ENCODE measurements at places on chromosomes 11 and 22.

DNA sequence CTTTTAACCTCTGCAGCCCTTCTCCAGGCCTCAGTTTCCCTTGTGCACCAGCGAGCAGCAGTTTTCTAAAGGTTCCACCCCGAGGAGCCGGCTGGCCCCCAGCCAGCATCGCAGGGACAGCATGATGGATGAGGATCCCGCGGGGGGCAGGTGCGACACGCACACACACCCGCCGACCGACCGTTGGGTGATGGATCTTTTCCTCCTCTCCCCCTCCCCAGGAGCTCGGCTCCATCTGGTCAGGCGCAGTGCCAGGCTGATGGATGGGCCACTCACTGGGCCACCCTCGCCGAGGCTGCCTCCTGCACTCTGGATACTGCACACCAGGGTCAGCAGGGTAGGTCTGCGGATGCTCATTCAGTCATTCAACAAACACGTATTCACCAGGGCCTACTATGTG lies 12.8 kb upstream of the CABP7 start:
- DNase-seq = no peak

DNA sequence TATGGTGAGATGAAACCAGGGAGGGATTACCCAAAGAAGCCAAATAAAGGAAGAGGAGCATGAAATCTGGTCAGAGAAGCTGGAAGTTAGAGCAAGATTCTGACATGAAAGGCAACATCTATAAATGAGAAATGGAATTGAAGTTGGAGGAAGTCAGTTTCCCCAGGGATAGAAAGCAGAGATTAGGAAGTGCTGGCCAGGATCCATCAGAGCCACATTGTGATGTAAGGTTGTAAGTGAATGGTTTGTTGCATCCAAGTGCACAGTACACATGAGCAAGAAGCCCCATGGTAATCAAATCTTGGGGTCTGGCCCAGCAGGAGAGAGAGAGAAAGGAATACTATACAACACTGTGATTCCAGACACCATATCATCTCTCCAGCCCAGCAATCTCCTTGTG lies 6.6 kb upstream of the NLRP10 start:
- no peak for DNase-seq

- no peak for DNase-seq
These were observed 36.7 kb downstream of the SMC1B start for GRCh38 chr22:45376703-45377102.

GRCh38 chr11:104699981-104700380 lies 198.3 kb downstream of the CASP12 start:
- no peak for DNase-seq

DNA sequence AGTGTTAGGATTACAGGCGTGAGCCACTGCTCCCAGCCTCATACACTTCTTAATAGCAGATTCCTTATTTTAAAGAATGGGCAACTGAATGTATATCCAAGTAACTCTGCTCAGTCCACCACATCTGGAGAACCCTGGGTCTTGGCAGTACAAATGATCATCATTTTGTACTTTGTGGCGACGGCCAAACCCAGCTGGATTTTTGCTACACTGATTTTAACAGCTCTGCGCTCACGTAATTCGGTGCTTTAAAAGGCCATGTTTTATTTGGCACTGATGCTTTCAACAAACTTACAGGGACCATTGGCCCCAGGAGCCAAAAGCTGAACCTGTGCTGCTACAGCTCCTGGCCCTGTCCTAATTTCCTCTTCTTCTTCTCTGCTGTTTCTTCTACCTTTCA lies 60.8 kb upstream of the PDE3B start:
- no peak for DNase-seq

GRCh38 chr11:58880625-58881024 lies 36.1 kb upstream of the GLYATL2 start:
- DNase-seq = no peak

GRCh38 chr11:116615211-116615865 lies 157.4 kb downstream of the BUD13 start:
- no peak for DNase-seq

- DNase-seq = no peak
These were observed 247.8 kb downstream of the TBC1D22A start for GRCh38 chr22:47010211-47010610.

- DNase-seq = no peak
These were observed 83.1 kb upstream of the GDPD4 start for GRCh38 chr11:77384571-77384970.

DNA sequence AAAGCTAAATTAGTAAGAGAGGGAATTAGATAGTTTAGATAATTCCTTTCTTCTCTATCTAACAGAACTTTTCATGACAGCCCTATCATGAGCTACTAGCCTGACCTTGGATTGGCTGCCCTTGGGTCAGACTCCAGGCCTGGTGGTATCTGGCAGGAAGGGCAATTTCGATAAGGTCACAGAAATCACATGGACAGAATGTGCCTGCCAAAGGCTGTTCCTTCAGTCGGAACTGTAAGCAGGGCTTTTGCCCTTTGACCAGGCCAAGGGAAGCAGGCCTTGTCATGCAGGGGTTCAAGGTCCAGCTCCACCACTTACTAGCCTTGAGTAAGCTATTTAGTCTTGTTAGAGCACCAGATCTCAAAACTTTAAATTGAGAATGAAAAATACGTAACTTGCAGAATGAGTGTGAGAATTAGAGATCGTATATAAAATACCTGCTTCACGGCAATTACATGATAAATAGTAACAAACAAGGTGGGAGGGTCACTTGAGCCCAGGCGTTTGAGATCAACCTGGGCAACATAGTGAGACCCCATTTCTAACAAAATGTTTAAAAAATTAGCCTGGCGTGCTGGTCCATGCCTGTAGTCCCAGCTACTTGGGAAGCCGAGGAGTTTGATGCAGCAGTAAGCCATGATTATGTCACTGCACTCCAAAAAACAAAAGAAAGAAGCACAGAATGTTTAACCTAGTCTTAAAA lies 60.8 kb upstream of the SC5D start:
- DNase-seq = no peak

DNA sequence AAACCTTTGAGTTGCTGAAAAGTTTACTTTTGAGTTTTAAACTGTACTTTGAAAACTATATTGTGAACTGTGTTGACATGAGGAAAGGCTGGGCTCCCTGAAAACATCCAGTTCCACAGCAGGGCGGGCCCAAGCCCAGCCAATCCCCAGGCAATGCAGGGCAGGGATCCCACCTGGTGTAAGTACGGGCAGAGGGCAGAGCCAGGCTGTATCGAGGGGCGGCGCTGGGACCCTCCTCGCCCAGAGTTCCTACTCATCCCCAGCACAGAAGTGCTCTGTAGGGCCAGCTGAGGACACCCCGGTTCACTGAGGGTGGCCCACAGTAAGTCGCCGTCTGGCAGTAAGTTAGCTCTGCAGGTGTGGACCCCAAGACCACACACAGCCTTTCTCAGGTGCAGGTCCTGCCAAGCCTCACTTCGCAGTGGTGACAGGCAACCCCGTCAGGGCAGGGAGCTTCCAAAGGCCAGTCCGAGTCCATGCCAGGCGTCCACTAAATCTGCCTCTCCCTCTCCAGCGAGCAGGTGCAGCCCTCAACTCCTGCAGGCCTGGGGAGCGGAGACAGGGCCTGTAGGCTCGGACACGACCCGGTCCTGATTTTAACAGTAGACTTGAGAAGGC lies 6.3 kb downstream of the RASSF7 start:
- no peak for DNase-seq

GRCh38 chr22:45964372-45964771 lies 12.6 kb downstream of the WNT7B start:
- no peak for DNase-seq

- DNase-seq = no peak
These were observed 89.2 kb downstream of the RTL6 start for GRCh38 chr22:44408829-44409192.

GRCh38 chr11:87722756-87723565 lies 452.3 kb downstream of the RAB38 start:
- peak; percentile 2 for DNase-seq

All from H54 (cell line).